ENCODE measurements at places on chromosomes 5 and 9.
A peak's percentile ranks its signal among the peaks of the same experiment; 100 is the strongest.

DNA sequence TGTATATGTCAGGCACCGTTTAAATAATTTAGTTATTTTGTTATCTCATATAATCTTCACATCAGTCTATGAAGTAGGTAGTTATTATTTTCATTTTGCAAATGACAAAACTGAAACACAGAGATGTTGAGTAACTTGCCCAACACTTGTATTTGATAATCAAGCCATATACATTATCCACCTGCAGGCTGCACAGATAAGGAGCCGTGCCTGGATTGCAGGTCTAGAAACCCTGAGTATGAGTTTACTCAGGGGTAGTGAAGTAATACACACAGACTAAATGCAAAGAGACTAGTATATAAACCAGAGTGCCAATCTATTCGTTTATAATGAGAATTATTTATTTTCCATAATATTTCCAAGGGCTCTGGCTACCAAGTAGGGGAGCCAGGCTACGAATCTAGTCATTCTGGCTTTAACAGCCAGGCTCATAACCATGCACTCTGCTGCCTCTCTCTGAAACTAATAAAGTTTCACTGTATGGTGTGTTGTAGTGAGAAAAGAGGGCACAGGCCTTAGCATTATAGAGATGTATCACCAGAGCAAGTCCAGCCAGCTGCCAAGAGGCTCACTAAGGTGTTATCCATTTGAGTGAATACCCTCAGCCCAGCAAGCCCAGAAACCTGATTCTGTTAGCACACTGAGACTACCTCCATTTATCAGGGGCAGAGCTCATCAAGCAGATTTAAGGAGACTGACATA is 4.5 kb downstream of the HEMGN start:
- no peak for DNase-seq

GRCh38 chr5:175687231-175687701 is 29.4 kb downstream of the HRH2 start:
- DNase-seq, result no peak

DNA sequence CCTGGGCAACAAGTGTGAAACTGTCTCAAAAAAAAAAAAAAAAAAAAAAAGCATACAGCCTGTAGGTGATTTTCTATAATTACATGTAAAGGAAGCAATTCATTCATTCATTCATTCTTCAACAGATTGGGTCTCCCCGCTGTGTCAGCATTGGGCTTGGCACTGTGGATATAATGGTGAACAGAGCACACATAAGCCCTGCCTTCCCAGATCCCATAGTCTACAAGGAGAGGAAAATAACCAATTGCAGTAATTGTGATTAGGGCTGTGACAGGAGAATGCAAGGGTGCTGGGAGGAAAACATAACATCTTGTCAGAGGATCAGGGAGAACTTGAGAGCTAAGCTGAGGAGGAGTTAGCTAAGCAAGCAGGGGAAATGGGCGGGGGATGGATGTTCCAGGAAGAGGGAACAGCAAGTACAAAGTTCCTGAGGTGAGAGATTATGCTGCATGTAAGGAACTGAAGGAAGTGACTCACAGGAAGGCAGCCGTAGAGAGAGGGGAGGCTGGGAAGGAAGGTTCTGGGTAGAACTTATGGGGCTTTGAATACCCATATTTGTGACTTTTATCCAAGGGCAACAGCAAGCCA is 24.0 kb upstream of the KLF9 start:
- no peak for DNase-seq

GRCh38 chr5:136006761-136007251 is 22.0 kb upstream of the TGFBI start:
- DNase-seq, result no peak

DNA sequence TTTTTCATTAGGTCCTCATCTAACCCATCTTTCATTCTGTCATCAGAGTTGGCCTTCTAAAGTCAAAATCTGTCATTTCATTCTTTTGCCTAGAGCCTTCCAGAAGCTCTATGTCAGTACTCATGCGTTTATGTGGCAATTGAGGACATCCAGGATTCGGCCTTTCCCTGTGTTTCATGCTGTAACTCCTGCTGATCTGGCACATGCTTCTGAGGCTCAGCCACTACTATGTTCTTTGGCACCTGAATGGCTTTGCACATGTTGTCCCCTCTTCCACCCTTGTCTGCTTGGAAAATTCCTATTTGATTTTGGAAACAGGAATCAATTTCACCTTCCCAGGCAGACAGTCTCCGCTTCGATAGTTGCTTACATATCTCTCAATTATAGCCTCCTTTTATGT is 84.9 kb downstream of the GDNF start:
- DNase-seq, result no peak

GRCh38 chr5:143186623-143187022 is 216.9 kb downstream of the NR3C1 start:
- no peak for DNase-seq

GRCh38 chr5:179404321-179405053 is 59.2 kb upstream of the ADAMTS2 start:
- no peak for DNase-seq

- peak; percentile 21 for DNase-seq
Measured at GRCh38 chr5:124742983-124743601, 3.3 kb downstream of the ZNF608 start.

DNA sequence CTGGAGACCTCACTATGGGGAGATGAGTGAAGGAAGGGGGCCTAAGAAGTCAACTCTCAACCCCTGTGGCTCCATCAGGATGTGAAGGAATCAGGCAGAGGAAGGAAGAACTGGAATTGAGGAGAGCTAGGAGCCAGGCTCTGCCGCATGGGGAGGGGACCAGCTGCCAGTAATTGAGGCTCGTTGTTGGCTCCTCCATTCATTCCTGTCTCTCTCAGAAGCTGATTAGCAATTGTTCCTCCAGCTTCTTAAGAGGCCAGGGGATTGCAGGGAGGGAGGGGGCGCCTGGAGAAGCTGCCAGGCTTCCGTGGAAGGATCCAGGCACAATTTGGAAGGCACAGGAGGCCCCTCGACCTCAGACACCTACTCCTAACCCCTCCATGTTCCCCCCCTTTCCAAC is 20.5 kb upstream of the TTLL11 start:
- no peak for DNase-seq

DNA sequence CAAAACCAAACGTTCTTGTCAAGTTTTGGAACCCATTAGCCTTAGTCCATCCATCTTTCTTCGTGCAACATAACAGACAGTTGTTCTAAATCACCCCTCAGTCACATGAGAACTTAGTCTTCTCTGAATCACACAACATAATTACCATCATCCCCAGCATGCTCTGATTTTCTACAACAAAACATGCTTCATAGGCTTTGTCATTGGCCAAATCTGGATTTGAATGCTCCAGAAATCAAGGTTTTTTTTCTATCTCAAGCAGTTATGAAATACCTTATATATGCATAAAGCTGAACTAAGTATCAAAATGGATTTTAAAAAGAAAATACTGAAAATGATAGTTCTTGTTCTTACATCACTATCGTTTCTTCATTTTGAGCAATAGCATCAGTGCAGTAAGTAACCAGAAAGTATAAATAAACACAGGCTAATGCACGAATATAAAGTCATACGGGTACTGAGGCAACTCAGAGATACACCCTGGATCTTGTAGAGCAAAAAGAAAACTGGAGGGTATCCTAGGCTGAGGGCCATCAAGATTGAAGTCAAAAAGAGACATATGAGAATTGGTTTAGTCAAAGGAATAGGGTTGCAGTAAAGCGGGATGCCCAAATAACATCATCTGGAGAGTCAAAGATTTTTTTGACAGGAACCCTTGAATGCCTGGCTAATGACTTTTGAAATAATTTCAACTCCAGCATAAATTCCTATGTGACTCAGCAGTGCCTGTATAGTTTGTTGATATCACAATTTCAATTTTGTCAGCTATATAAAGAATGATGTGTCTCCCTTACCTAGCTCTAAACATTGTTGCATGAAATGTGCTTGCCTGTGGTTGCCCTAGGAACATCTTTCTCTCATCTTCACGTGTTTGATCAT is 164.7 kb downstream of the ADAMTSL1 start:
- no peak for DNase-seq

DNA sequence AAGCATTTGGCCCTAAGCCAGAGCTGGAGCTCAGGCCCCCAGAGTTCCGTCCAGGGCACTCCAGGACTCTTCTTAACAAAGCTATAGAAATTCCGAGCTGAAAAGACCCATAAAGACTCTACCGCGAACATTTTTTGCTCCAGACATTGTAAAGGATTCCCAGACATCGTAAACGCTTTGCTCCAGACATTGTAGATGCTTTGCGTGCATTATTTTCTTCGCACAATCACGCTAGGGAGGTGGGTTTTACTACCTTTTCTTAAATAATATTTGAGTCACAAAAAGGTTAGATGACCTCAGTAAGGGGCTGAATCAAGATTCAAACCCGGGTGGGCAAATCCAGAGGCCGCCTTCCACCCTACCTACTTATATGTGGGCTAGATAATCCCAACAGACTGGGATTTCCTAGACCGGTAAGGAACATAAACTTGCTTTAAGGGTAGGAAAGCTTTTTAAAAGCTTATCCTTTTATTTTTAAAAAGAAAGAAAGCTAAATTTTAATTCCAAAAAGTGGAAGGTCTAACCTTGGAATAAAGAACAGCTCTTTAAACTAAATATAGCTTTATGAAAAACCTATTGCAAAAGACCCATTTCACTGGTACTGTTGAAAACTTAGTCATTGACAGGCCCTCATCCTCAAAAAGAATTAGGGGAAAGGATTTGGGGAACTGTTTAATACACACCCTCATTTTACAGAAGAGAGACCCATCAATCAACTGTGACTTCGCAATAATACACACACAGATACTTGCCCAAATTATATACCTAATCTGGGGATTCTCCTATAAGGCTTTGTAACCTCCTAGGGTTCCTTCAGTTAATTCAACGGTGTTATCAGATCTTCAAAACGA is 822 bp upstream of the TNIP1 start:
- DNase-seq, result peak; percentile 59

GRCh38 chr5:23740029-23740428 is 232.6 kb downstream of the PRDM9 start:
- DNase-seq, result no peak

GRCh38 chr9:75086541-75087288 is 1.2 kb downstream of the NMRK1 start:
- DNase-seq, result no peak

DNA sequence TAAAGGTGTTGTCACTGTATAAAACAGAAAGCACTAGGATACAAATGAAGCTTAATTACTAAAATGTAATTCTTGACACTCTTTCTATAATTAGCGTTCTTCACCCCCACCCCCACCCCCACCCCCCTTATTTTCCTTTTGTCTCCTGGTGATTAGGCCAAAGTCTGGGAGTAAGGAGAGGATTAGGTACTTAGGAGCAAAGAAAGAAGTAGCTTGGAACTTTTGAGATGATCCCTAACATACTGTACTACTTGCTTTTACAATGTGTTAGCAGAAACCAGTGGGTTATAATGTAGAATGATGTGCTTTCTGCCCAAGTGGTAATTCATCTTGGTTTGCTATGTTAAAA is 43.8 kb downstream of the NDFIP1 start:
- DNase-seq, result no peak

DNA sequence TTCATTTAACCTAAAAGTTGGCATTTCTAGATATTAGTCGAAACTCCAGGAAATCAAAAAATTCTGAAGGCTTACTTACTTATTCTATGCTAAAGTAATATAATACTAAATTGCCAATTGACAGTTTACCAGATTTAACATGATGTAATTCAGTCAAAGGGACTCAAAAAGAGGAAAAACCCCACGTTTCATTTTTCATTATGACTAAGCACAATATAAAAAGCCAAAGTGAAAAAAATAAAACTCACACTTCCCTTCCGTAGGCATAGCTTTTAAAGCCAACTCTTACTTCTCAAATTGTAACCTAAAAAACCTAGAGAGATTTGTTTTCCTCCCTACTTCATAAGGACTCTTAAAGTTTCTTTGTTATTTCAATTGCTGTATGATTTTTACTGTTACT is 146.6 kb downstream of the RAPGEF6 start:
- DNase-seq, result no peak

DNA sequence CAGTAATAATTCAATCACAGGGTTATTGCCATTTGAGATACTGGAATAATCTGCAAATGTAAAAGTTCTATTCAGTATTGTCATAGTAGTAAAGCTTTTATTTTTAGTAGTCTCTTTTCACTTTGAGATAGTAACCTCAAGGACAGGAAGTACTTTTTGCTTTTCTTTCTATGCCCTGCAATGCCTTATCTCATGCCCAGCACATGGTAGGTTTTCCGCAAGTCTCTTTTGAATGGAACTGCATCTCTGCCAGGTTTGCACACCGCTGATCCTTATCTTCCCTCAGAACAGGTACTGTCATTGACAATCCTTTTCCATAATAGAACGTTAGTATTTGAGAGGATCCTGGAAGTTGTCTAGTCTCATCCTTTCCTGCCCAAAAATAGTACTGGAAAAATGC is 91.8 kb upstream of the IFNK start:
- no peak for DNase-seq

GRCh38 chr5:104421431-104421830 is 858.8 kb upstream of the NUDT12 start:
- no peak for DNase-seq

- no peak for DNase-seq
Measured at GRCh38 chr5:140988100-140988499, 21.8 kb downstream of the PCDHAC2 start.

- peak; percentile 44 for DNase-seq
Measured at GRCh38 chr5:151740336-151740942, 18.0 kb downstream of the ATOX1 start.

- no peak for DNase-seq
Measured at GRCh38 chr5:15737036-15737821, 237.2 kb downstream of the FBXL7 start.

GRCh38 chr9:136674786-136675349 is 12.2 kb downstream of the EGFL7 start:
- DNase-seq, result no peak

GRCh38 chr5:62576570-62577170 is 1.9 kb upstream of the LRRC70 start:
- no peak for DNase-seq

DNA sequence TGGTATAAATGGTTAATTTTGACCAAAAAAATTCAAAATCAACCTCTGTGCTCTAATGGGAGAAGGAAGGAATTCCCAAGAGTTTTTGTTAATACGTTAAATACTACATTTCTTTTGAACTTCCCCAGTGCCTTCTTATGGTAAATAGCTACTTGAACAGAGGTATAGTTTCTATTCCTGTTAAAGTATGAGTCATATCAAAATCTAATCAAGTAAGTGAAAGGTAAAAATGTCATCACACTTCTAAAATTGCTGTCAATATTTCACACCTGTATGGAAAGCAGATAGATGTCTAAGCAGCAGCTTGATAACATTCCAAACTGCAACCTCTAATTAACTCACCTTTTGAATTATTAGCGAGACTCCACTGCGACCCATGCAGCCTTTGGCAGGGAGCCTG is 214.1 kb upstream of the MEF2C start:
- no peak for DNase-seq

GRCh38 chr5:134177369-134178095 is 782 bp upstream of the SKP1 start:
- no peak for DNase-seq

- DNase-seq, result no peak
Measured at GRCh38 chr9:100590481-100590880, 12.6 kb downstream of the CAVIN4 start.

- DNase-seq, result no peak
Measured at GRCh38 chr9:126860757-126861466, 473 bp downstream of the ZBTB34 start.

- no peak for DNase-seq
Measured at GRCh38 chr5:141001844-141002604, 35.7 kb downstream of the PCDHAC2 start.

GRCh38 chr9:129783516-129784361 is 19.2 kb upstream of the TOR1B start:
- peak; percentile 44 for DNase-seq

- no peak for DNase-seq
Measured at GRCh38 chr9:109441296-109441695, 56.8 kb downstream of the PTPN3 start.
